Activated T-cell treated with anti-CD3 and anti-CD28 coated beads, Interleukin-2, amount 50 U/mL, for 72 hours (primary cell): ENCODE measurements at places on chromosomes 2 and 18. TPM values are rescaled to one million over a fixed set of nuclear protein-coding genes. Genes with fewer than 3 reads are reported as not detected.

Gene BOLL
- total RNA-seq, result 0.10 TPM

DNA sequence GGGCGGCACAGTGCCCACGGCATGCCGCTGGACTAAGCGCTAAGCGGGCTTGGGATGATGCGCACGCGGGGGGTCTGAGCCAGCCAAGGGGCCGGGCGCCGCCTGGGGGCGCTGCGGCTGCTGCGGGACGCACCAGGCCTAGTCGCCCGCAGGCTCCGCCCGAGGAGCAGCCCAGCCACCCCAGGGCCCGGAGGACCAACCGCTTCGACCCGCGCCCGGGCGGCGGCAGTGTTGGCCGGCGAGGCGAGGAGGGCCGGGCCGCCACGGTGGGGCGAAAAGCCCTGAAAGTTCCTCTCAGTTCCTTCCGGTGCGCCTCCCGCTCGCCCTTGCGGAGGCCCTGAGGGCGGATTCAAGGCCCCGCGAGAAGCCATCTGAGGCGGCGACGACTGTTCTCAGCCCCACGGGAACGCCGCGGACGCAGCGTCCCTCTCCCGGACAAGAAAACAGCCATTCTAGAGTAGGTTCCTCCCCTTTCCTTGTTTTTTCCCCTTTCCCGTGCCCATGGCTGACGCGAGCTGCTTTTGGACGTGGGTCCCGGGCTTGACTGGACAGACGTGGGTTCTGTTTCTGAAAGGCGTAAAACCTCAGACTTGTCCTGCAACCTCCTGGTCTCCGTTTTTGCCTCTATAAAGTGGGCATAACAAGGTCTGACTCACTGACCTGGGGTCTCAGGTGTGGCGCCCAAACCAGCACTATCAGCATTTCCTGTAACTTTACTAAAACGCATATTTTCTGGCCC is at the start of gene ANKAR:
TSS of gene ANKAR (plus strand) at position 297 of the 739 bp plus-strand sequence. CDS start 1,821 bp downstream, outside the sequence.
- DNase-seq, result peak; percentile 87

DNA sequence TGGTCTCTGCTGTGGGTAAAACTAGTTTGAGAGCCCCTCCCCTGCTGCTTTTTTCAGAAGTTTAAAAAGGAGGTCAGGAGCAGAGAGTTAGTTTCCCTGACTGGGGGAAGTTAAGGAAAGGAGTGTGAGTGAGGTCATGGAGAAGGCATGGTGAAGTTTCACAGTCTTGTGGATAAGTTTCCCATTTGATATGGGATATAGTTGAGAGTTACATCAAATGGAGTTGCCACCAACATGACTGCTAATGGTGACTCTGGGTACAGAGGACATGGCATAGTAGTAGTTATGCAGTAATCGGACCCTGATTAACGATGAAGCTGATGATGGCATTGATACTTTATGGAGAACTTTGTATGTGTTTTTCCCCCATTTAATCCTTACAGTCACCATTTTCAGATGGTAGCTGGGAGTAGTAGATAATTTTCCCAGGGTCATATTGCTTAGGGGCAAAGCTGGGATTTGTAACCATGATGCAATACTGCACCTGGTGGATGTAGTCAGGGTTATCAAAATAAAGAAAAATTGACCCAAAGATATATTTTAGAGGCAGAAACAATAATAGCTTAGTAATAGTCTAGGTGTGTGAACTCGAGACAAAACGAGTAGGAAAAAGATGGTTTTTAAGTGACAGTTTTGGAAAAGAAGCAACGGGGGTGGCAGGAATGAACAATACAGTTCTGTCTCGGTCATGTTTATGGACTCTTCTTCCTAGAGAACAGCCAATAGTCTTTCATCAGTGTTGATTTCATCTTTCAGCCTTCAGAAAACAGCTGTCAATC is 74.6 kb downstream of the FMNL2 start:
- DNase-seq, result no peak

- no peak for DNase-seq
These were observed 14.9 kb downstream of the LPIN2 start for GRCh38 chr18:2997846-2998564.

- DNase-seq, result peak; percentile 11
These were observed 147.7 kb downstream of the WDPCP start for GRCh38 chr2:63440612-63441011.

DNA sequence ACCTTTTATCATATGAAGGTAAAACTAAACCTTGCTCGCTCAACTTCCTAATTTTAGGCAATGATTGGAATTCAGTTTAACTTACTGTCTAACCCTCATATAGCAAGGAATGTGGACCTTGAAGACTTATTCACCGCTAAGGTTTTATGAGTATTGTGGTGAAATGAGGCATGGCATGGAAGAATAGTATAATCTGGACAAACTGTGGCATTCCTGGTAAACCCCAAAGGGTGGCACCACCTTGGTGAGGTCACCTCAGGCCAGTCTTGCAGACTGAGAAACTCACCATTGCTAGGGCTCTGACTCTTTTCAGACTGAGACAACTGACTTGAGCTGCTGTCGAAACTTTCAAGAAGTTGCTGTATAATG is 51.1 kb upstream of the EHBP1 start:
- no peak for DNase-seq

DNA sequence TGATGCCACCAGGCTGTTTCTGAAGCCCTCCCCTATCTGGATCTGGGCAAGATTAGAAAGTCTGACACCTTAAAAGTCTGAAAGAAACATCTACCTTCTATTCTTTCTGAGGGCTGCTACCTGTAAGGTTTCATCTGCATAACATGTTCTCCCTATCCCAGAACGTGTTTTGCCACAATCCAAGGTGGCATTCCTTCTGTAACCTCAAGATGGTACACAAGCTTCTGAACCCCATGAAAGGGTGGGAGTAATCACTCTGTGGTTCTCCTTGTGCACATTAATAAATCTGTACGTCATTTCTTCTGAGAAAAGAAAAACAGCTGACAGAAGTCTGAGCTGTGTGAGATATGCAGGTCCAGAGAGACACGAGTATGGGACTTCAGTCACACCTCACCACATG is 41.8 kb upstream of the MSH6 start:
- no peak for DNase-seq
